Calu3 (cell line): ENCODE measurements at places on chromosomes 2 and 18. TPM values are rescaled to one million over a fixed set of nuclear protein-coding genes. Genes with fewer than 3 reads are reported as not detected.

CPO gene
- total RNA-seq, result 0.40 TPM in 1 of 2 replicates, not detected in the other

FBXO36 gene
- 0.42 and 0.83 TPM in 2 replicates for total RNA-seq

LAMA1 gene
- not detected in 2 replicates for total RNA-seq

REV1 gene
- total RNA-seq, result 38.7 and 49.0 TPM in 2 replicates

LYPD6 gene
- total RNA-seq, result 3.4 and 3.9 TPM in 2 replicates

- DNase-seq, result no peak
- H3K4me3 ChIP-seq, result no peak overlapping the region
- H3K4me1 ChIP-seq, result no peaks in the 10 kb centered on the region
- H3K27ac ChIP-seq, result no peak overlapping the region
Observed at GRCh38 chr2:118830881-118831280, 16.6 kb downstream of the EN1 start.

- H3K4me3 ChIP-seq, result no peak overlapping the region
- no peak overlapping the region for H3K27ac ChIP-seq
- no peaks in the 10 kb centered on the region for H3K36me3 ChIP-seq
- H3K27me3 ChIP-seq, result no peaks in the 10 kb centered on the region
- no peak for DNase-seq
Observed at GRCh38 chr2:106975641-106976040, 89.7 kb upstream of the ST6GAL2 start.

GRCh38 chr2:241237949-241238371 is 49.5 kb downstream of the ANO7 start:
- H3K4me3 ChIP-seq, result no peak overlapping the region
- H3K4me1 ChIP-seq, result no peaks in the 10 kb centered on the region
- H3K27ac ChIP-seq, result peak overlapping the region; percentile 41
- no peak for DNase-seq
- no peaks in the 10 kb centered on the region for H3K27me3 ChIP-seq

DNA sequence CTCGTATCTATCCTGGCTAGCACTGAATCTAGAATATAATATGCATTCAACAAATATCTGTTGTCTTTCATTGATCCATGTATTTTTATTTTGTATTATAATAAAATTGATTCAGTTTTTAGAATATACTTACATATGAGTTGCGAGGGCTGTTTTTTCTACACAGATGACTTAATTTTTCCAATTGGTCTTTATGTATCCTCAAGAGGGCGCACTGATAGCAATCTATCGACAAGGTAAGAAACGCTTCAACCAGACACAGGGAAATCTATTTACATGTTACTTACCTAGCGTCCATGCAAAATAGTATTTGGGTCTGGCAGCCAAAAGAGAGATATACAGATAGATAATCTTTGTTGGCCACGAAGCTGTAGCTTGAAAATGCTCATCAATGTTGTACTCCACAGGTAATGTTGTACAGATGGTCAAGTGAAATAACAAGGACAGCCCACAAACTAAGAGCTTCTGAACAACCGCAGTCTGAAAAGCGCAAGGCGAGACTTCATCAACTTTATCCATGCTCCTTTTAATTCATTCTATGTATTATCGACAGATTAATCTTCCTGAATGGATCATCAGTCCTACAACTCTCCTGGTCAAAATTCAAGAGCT is 35.5 kb upstream of the KIDINS220 start:
- DNase-seq, result peak; percentile 11
- H3K4me1 ChIP-seq, result no peaks in the 10 kb centered on the region
- no peaks in the 10 kb centered on the region for H3K36me3 ChIP-seq
- no peak overlapping the region for H3K27ac ChIP-seq
- no peaks in the 10 kb centered on the region for H3K27me3 ChIP-seq

DNA sequence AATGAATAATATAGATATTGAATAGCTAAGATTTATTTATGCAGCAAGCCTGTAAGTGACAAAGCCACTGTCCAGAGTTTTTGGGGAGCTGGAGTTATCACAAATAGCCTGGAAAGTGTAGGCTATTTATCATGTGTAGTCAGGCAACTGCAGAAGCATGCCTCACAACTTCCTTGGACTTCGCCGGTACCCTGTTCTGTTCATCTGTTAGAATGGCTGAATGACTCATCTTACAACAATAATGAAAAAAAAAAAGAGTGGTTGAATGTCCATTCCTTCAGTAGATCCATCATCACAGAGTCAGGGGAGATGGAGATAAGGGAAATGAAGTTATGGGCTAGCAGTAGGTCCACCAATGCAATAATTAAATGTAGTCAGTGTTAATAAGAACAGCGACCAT is 24.0 kb upstream of the ATP5MC3 start:
- no peaks in the 10 kb centered on the region for H3K4me1 ChIP-seq
- H3K4me3 ChIP-seq, result no peak overlapping the region
- no peak overlapping the region for H3K27ac ChIP-seq
- no peaks in the 10 kb centered on the region for H3K27me3 ChIP-seq
- DNase-seq, result no peak

DNA sequence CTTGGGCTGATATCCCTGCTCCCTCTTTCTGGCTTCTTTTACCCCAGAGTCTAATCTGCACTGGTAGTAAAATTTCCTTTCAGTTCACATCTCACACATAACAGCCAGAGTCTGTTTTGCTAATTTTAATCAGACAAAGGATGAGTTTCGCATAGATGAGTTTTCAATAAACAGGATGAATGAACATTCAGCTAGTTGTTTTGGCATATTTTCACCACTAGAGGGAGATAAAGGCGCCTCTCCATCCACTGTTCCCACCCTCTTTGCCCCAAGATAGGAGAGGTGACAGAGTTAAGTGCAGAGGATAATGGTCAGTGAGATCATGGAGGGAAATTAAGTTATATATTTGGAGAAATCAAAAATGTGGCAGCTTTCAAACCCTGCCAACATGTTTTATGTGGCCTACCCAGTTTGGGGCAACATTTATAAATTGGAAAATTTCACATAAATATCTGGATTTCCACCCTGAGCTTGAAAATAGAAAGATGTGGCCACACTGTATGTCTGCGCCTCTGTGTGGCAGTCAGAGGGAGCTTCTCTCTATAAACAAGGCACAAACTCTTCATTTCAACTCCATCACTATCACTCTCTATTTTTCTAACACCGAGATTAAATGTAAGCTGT is 48.5 kb upstream of the DTNA start:
- H3K27ac ChIP-seq, result peak overlapping the region; percentile 41
- DNase-seq, result peak; percentile 33
- no peaks in the 10 kb centered on the region for H3K36me3 ChIP-seq

GRCh38 chr18:41768467-41768866 is 186.6 kb upstream of the PIK3C3 start:
- H3K27me3 ChIP-seq, result peaks cover 75% of the 10 kb centered on the region
- no peak for DNase-seq
- H3K4me3 ChIP-seq, result no peak overlapping the region
- no peaks in the 10 kb centered on the region for H3K36me3 ChIP-seq
- no peak overlapping the region for H3K27ac ChIP-seq
- no peaks in the 10 kb centered on the region for H3K4me1 ChIP-seq

DNA sequence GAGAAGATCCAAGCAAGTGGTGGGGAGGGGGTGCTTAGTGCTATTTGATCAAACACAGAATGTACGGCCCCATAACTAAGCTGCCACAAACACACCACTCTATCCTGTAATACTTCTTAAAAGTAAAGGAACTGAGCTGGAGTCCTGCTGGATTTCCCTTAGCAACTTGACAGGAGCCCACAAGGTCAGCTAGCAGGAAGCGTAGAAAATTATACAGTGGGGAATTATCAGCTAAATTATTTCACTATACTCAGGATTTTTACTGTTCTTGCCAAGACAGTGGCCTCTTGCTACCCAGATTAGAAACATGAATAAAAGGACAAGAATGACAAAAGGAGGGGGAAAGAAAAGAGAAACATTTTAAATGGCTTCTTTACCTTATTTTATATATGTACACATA is 217.1 kb downstream of the ZNF521 start:
- peaks cover 64% of the 10 kb centered on the region for H3K27me3 ChIP-seq
- H3K4me3 ChIP-seq, result no peak overlapping the region
- no peaks in the 10 kb centered on the region for H3K36me3 ChIP-seq
- H3K4me1 ChIP-seq, result no peaks in the 10 kb centered on the region

DNA sequence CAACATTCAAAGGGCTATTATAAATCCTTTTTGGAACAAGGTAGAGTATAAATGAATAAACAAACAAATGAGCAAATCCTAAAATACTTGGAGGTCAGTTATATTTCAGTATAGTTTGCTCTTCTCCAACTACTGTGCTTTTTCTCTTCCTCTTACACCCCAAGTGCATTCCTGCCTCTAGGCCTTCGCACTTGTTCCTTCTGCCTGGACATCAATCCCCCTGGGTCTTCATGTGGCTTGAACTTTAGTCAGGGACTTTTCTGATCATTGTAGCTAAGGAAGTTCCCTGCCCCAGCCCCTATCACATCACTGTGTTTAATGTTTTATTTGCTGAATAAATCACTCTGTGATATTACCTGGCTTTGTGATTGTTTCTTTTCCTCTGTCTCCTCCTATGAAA is 418.2 kb upstream of the HNRNPA3 start:
- no peaks in the 10 kb centered on the region for H3K36me3 ChIP-seq
- H3K4me3 ChIP-seq, result no peak overlapping the region
- peaks cover 10% of the 10 kb centered on the region for H3K4me1 ChIP-seq
- DNase-seq, result peak; percentile 8
- no peak overlapping the region for H3K27ac ChIP-seq

- no peak for DNase-seq
- H3K4me1 ChIP-seq, result no peaks in the 10 kb centered on the region
- no peak overlapping the region for H3K4me3 ChIP-seq
- H3K36me3 ChIP-seq, result no peaks in the 10 kb centered on the region
- H3K27me3 ChIP-seq, result no peaks in the 10 kb centered on the region
Observed at GRCh38 chr2:49515996-49516782, 361.9 kb upstream of the FSHR start.

- DNase-seq, result no peak
- H3K27ac ChIP-seq, result no peak overlapping the region
- H3K27me3 ChIP-seq, result no peaks in the 10 kb centered on the region
- H3K4me3 ChIP-seq, result no peak overlapping the region
- H3K4me1 ChIP-seq, result peaks cover 14% of the 10 kb centered on the region
Observed at GRCh38 chr2:208189069-208189809, 591 bp downstream of the C2orf80 start.

- no peak overlapping the region for H3K4me3 ChIP-seq
- no peaks in the 10 kb centered on the region for H3K36me3 ChIP-seq
- H3K27me3 ChIP-seq, result no peaks in the 10 kb centered on the region
- no peak for DNase-seq
- H3K27ac ChIP-seq, result no peak overlapping the region
Observed at GRCh38 chr2:589281-590130, 87.7 kb downstream of the TMEM18 start.

DNA sequence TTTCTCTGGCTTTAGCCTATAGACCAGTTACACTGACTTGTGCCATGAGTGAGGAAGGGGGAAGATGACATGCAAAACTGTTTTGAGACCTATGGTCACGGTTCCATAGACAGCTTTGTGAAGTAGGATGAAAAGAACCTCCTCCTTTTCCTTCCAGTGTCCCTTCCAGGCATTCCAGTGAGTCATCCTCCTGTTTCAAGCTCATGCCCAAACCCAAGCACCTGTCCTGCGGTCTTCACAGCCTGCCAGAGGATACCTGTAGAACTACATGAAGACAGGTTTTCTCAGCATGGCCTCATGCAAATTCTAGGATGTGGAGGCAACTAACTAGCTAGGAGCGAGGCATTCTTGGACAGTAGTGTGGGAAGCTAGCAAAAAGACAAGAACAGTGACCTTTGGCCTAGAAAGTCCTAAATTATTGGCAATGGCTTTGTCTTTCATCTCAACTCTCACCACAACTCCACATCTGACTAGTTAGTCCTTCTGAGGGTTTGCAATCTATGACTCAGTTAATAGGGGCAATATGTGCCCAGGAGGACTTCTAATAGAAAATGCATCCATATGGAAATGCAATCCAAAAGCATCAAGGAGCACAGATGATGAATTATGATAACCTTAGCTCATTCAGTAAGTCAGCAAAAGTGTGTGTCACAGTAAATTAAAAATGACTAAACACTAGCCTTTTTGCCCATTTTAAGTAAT is 154.7 kb downstream of the RBM43 start:
- H3K27ac ChIP-seq, result no peak overlapping the region
- H3K27me3 ChIP-seq, result no peaks in the 10 kb centered on the region
- H3K4me1 ChIP-seq, result no peaks in the 10 kb centered on the region
- H3K4me3 ChIP-seq, result no peak overlapping the region
- no peak for DNase-seq
- H3K36me3 ChIP-seq, result no peaks in the 10 kb centered on the region

DNA sequence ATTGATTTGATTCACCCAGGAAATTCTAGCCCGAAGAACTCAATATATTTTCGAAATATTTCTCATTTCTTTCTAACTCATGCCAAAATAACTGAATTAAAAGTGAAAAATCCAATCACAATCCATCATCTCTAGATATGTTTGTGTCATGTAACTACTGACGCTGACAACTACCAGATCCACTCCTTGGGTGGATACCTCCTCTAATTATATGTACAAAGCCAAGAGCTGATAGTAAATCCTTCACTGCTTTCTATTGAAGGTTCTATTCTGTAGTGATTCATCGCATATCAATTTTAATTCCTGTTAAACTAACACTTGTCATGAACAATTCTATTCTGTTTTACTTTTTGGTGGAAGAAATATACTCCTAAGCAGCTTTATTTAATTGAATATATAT is 1056.6 kb upstream of the NXPH2 start:
- no peaks in the 10 kb centered on the region for H3K36me3 ChIP-seq
- DNase-seq, result no peak
- H3K27ac ChIP-seq, result no peak overlapping the region
- H3K4me3 ChIP-seq, result no peak overlapping the region
- no peaks in the 10 kb centered on the region for H3K27me3 ChIP-seq
- H3K4me1 ChIP-seq, result no peaks in the 10 kb centered on the region

DNA sequence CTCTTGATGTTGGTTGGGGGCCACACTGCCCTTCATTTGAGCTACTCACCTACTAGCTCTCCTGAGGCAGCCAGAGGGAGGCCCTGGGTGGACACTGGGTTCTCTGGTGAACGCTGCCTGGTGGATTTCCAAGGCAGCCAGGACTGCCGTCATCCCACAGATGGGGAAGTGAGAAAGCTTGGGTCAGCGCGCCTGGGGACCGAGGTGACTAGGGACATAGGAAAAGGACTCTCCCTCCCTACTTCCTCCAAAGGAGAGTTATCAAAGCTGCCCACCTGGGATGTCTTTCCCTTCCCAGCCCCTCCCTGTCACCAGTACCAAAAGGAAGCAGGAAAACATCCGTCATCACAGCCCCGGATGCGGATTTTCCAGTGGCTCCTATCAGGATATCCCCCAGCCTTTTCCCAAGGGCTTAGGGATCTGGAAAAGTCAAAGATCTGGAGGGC is 3.8 kb upstream of the SEMA4C start:
- peaks cover 21% of the 10 kb centered on the region for H3K36me3 ChIP-seq
- no peaks in the 10 kb centered on the region for H3K4me1 ChIP-seq
- H3K27me3 ChIP-seq, result peaks cover 31% of the 10 kb centered on the region
- H3K27ac ChIP-seq, result no peak overlapping the region

GRCh38 chr2:167784084-167784425 is 463.3 kb downstream of the STK39 start:
- no peak overlapping the region for H3K4me3 ChIP-seq
- H3K27me3 ChIP-seq, result no peaks in the 10 kb centered on the region
- H3K27ac ChIP-seq, result no peak overlapping the region
- DNase-seq, result no peak
